ENCODE measurements at places on chromosomes 12 and 14.

- DNase-seq: no peak
These were observed 12.9 kb downstream of the VASH1 start for GRCh38 chr14:76773956-76774820.

DNA sequence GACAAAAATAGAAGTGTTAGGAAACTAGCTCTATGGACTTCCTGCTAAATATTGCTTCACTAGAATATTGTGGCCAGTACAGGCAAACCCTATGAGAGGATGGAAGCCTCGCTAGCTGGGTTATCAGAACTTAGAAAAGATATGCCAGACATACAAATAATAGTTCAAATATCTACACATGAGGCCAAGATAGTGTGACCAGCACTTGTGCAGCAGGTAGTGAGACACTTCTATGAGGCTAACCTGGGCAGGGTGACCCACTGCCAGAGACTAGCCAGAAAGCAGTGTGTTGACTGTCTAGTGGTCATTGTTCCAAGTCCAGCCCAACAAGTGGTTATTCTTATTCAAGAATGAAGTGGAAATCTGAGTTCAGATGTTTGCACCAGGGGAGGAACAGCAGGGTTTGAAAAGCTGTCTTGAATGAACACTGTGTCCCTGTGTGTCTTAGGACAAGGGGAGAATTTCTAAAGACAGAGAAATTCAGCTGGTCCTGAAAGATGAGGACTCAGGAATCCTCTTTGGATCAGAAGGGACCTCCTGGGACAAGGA, 16.3 kb downstream of the TSPAN8 start:
- DNase-seq: no peak

DNA sequence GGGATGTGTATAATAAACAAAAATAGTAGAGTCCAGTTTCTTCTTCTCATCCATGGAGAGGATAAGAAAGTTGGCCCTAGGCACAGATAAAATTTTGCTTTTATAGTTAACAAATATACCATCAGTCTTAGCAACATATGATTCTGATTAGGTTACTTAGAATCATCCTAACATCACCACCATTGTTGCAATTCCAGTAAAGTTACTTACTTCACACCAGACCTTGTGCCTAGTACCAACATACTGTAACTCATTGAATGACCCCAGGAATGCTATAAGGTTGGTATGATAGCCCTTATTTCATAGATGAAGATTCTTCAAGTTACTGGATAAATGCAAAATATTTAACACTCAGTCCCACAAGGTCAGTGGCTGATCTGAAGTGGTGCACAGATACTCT, 183.8 kb upstream of the ATP2B1 start:
- DNase-seq: no peak

DNA sequence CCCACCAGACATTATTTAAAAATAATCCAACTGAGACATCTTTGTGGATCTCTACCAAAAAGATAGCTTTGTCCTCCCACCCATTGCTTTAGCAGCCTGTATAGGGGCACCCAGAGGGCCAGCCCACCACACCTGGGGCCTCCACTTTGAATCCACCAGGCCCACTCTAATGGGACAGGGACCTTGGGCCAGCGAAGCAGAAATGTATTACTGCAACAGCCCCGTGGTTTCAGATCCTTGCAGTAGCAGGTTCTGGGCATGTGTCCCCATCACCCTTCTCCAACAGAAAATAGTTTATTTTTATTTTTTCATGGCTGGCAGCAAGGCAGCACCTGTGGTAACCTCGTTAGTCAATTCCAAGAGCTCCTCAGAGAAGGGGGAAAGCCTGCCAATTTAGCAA, 218.4 kb downstream of the ZFP36L1 start:
- DNase-seq: no peak

- no peak for DNase-seq
These were observed 159.0 kb upstream of the PZP start for GRCh38 chr12:9367201-9367600.
